ENCODE measurements at places on chromosomes 2 and 18.

DNA sequence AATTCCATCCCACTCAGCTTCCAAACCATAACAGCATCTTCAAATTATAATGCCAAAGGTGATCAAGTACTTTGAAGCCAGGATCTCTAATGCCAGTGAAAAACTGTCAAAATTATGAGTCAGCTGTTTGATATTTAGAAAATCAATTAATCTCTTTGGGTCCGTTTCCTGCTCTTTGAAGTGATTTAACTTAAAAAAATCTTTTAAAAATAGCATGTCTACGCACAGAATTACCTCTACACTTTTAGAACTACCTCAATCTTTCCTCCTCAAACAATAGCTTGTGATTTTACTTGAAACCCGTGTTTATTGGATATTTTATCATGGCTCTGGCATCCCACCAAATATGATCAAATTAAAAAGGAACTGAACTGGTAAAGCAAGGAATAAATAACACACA, 31.3 kb upstream of the TANK start:
- no peak for DNase-seq

GRCh38 chr2:173734797-173735196, 230.4 kb downstream of the SP3 start:
- DNase-seq: no peak

- no peak for DNase-seq
These were observed 319.2 kb downstream of the GBX2 start for GRCh38 chr2:235848946-235849345.

GRCh38 chr2:85744741-85745601, 8.8 kb upstream of the ATOH8 start:
- DNase-seq: no peak

DNA sequence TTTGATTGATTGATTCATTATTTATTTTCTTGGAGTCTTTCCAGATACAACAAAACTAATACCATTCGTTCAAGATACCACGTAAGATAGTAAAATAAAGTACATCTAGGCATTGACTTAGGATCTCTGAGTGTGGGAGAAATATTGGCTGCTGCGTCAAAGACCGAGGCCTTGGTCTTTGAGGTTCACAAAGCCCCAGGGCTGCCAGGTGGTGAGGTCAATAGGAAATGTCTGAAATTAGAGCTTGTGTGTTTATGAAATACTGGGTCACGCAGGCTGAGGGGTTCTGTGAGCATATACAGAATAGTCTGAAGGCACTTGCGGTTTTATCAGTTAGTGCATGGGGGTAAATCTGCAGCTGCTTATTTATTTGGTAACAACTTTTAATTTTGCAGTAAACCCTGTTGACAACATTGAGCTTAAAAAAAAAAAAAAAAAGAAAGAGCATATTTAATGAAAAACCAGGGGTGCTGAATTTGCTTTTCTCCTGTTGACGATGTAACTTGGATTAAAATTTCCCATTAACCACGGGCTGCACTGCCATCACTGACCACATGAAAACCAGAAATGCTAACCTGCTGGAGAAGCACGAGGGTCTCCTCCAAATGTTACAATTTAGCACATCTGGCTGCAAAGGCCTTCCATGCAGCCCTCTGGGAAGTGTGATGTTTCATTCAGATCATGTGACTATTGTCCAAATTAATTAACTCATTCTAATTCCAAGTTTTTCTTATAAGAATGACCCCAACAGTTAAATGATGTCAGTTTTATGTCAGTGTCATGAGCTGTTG, 27.1 kb upstream of the SERPINB12 start:
- DNase-seq: no peak

- no peak for DNase-seq
These were observed 173.2 kb upstream of the ARL4C start for GRCh38 chr2:234670052-234670451.

- DNase-seq: no peak
These were observed 691.6 kb upstream of the HS6ST1 start for GRCh38 chr2:129010262-129010661.

GRCh38 chr2:28319118-28320008, 73.3 kb upstream of the FOSL2 start:
- no peak for DNase-seq
